Cardiac atrium fibroblast (primary cell): ENCODE measurements at places on chromosomes 12 and 14. TPM values are rescaled to one million over a fixed set of nuclear protein-coding genes. Genes with fewer than 3 reads are reported as not detected.

The RNASE1 gene
- total RNA-seq: 3.4 and 8.1 TPM in 2 replicates

The TMPRSS12 gene
- not detected in 2 replicates for total RNA-seq

The GPR137C gene
- total RNA-seq: 0.18 and 0.49 TPM in 2 replicates

The MYF6 gene
- total RNA-seq: not detected in 2 replicates

The HOXC9 gene
- not detected in 2 replicates for total RNA-seq

The PSME2 gene
- 44.6 and 52.2 TPM in 2 replicates for total RNA-seq

The ANO4 gene
- total RNA-seq: 4.0 and 5.3 TPM in 2 replicates

The AKAP3 gene
- total RNA-seq: 0.16 and 0.18 TPM in 2 replicates

The ADCY4 gene
- total RNA-seq: 1.8 and 2.3 TPM in 2 replicates

The BHLHE41 gene
- 1.3 and 5.0 TPM in 2 replicates for total RNA-seq

The OR6C2 gene
- not detected in 2 replicates for total RNA-seq

The ANKRD33 gene
- total RNA-seq: not detected in 2 replicates

The PIANP gene
- not detected in 2 replicates for total RNA-seq

The P2RX7 gene
- total RNA-seq: not detected in 2 replicates

The FOXN4 gene
- total RNA-seq: not detected in 2 replicates

The RNASE3 gene
- not detected in 2 replicates for total RNA-seq

The HOXC12 gene
- total RNA-seq: not detected in 2 replicates

The GPR68 gene
- 0.49 and 2.3 TPM in 2 replicates for total RNA-seq

The OVCH1 gene
- total RNA-seq: 0.32 and 2.3 TPM in 2 replicates

The KRT71 gene
- total RNA-seq: not detected in 2 replicates

The GPRC5A gene
- total RNA-seq: 20.3 and 20.9 TPM in 2 replicates

The ETFBKMT gene
- total RNA-seq: 0.72 and 3.2 TPM in 2 replicates

The HSPB8 gene
- total RNA-seq: 9.7 and 27.7 TPM in 2 replicates

The TTC9 gene
- total RNA-seq: 0.16 TPM in 1 of 2 replicates, not detected in the other

The B4GALNT1 gene
- 0.16 and 0.18 TPM in 2 replicates for total RNA-seq

The ATF7IP gene
- total RNA-seq: 13.7 and 15.4 TPM in 2 replicates

The KRT3 gene
- not detected in 2 replicates for total RNA-seq
